ENCODE measurements at places on chromosomes 4 and X. TPM values are rescaled to one million over a fixed set of nuclear protein-coding genes. Genes with fewer than 3 reads are reported as not detected.

DNA sequence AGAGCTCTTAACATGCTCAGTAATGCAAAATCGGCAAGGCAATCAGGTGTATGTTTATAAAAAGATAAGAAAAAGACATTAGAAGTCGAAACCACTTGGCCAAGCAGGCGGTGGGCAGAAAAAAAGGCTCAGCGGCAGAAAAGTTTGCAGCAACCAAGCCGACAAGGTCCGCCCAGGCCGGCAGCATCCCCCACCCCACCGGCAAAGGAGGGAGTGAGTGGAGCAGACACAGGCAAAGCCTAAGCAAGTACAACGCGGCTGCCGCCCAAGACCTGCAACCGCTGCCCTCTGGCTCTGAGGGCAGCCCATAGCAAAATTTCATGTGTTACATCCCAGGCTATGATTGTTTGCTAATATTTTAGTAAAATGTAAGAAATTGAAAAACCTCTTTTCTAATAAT is 125.4 kb upstream of the ZCCHC13 start:
- ATAC-seq: no peak

The ADGRG2 gene
- total RNA-seq: not detected

DNA sequence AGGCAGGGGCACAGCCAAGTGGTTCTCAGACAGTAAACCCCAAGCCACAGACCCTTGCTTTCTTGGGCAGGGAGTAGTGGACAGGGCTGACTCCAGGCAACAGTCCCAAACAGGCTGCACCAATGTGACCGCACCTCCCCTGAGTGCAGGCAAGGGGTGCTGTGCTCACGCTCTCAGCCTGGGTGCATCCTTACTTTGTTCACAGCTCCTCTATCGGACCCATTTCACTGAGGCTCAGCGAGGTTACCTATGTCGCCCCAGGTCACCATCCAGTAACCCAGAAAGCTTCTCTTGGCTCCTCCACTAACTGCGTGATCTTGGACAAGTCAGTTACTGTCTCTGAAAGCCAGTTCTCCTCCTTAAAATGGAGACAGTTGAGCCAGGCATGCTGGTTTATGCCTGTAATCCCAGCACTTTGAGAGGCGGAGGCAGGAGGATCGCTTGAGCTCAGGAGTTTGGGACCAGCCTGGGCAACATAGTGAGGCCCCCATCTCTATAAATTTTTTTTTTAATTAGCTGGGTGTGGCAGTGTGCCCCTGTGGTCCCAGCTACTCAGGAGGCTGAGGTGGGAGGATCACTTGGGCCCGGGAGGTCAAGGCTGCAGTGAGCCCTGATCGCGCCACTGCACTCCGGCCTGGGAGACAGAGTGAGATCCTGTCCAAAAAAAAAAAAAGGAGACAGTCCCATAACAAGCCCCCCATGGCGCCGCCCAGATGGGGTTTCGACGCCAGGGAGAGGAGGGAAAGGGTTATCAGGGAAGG is 823 bp upstream of the MAN2B2 start:
- no peak for ATAC-seq

GRCh38 chrX:40933706-40934425 is 151.4 kb upstream of the USP9X start:
- peak; percentile 45 for ATAC-seq

DNA sequence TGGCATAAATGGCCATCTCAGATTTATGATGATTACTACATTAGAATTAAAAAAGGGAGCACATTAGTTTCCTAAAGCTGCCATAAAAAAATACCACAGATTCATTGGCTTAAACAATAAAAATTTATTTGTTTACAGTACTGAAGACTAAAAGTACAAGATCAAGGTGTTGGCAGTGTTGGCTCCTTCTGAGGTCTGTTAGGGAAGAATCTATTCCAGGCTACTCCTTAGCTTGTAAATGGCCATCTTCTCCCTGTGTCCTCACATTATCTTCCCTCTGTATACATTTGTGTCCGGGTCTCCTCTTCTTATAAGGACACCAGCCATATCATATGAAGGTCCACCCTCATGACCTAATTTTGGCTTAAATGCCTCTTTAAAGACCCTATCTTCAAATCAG is 341.0 kb downstream of the SLC7A11 start:
- ATAC-seq: no peak

GRCh38 chr4:126123611-126124325 is 809.0 kb downstream of the FAT4 start:
- no peak for ATAC-seq

- ATAC-seq: no peak
Observed at GRCh38 chr4:132015321-132015720, 1133.8 kb upstream of the PCDH10 start.

The TSPAN7 gene
- total RNA-seq: 0.78 TPM

DNA sequence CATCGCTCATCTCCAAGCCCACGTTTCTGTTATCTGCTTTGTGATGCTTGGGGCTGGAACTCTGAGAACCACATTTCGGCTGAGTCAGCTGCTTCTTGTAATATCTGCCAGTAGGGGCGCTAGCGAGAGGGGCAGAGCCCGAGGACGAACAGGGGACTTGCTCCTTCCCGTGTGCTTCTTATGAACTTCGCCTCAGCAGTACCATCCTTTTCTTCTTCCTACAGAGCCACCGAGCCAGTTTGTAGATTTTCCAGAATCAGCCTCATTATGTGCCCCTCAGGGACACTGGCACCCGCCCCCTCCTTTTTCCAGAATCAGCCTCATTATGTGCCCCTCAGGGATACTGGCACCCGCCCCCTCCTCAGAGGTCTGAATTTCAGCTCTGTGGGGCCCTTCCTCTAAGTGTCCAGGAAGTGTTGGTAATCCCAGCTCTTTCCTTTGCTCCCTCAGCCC is 441.7 kb upstream of the RASGEF1B start:
- peak; percentile 52 for ATAC-seq
